ENCODE measurements at places on chromosomes 4 and X.

- no peak for DNase-seq
Observed at GRCh38 chr4:90951037-90951436, 823.8 kb downstream of the CCSER1 start.

GRCh38 chr4:119082661-119083060, 53.0 kb upstream of the MYOZ2 start:
- DNase-seq: no peak

DNA sequence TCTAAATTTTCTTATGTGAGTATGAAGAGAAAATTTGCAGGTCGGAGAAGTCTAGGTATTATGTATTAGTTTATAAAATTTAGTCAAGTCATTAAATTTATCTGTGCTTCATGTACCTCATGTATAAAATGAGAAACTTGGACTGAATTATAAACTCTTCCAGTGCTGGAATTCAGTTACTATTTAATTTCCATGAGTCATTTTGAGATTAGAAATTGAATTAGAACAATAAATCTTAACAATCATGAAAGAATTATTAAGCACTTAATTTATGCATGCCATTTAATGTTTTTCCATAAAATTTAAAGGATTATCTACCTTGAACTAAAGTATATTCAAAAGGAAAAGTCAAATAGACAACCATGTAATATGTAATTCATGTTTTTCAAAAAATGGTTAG, 195.8 kb downstream of the MAD2L1 start:
- DNase-seq: no peak

DNA sequence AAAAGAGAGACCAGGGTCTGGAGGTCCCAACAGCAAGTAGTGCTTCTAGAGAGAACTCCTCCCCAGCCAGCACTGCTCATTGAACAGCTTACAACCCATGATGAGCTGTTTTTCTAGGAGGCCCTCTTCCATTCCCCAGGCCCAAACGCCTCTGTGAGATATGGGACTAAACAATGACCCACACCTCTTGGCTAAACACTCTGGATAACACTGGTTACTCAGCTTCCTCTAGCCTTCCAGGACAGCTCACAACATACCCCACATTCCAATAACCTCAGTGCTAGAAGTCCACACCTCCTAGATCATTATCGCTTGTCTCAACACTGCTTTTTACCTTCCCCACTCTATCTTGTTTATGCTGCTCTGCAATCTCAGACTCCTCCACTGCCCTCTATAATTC, 35.4 kb upstream of the PGRMC2 start:
- DNase-seq: no peak

GRCh38 chrX:30568136-30568535, 9.4 kb downstream of the TASL start:
- no peak for DNase-seq

DNA sequence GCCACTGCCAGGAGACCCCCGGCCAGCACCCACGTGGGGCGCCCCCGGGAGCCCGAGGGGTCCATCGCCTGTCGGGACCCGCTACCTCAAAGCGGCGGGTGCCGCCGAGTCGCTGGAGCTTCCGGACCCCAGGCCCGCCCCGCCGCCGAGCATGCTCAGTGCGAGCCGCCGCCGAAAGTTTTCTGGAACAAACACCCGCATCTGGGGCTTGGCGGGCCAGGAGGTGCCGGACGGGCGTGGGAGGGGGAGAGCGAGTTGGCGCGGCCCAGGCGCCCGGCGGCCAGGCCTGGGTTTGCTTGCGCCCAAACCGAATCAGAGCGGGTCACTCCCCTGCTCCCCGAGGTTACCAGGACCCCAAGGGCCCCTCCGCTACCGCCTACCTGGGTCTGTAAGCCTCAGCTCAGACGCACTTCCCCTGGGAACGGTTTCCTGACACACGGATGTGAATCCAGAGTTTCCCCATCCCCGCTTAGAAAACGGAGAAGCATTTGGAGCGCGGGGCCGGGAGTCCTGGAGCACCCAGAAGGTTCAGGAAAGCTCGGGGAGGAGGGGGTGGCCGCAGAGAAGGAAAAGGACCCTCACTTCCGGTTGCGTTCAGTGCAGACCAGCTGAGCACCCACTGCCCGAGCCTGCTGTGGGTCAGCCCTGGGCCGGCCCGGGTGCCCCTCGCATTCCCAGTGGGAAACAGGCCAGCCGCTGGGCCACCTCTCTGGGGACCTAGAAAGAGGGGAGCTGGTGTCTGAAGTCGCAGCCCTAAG, at the start of gene EVC2:
Gene EVC2, minus strand, starts transcription at position 111 of the 758 bp plus-strand sequence. Its CDS starts 46 bp downstream, at position 65.
- no peak for DNase-seq

DNA sequence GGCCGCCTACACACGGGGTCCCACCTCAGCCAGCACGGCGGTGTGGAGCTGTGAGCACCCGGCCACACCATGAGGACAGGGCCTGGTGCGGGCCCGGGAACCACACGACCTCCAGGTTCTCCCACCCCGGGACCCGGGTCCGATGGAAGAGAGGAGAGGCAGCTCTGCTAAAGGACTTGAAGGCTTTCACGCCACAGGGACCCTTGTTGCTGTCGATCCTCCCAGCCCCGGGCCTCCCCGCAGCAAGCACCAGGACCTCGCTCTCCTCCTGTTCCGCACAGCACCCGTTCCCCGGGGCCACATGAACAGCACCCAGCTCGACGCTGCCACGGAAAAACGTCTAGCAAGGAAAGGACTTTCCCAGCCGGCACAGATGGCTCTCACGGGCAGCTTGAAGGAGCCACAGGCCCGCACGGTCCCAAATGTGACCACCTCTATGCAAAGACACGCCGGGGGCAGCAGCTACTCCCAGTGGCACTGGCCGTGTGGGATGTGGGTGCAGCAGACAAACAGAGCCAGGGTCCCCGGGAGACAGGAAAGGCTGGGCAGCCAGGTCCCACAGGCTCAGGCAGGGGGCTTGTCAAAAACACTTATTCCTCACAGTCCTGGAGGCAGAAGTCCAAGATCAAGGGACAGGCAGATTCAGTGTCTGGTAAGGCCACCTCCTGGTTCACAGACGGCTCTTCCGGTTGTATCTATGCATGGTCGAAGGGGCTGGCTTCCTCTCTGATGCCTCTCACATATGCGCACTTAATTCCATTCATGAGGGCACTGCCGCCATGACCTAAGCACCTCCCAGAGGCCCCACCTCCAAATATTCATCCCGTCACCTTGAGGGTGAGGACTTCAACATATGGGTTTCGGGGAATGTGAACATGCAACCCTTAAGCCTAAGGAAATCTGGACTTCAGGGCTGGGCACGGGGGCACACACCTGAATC, 24.7 kb downstream of the FAM53A start:
- no peak for DNase-seq

- DNase-seq: no peak
Observed at GRCh38 chrX:19347916-19348315, 4.2 kb downstream of the PDHA1 start.

DNA sequence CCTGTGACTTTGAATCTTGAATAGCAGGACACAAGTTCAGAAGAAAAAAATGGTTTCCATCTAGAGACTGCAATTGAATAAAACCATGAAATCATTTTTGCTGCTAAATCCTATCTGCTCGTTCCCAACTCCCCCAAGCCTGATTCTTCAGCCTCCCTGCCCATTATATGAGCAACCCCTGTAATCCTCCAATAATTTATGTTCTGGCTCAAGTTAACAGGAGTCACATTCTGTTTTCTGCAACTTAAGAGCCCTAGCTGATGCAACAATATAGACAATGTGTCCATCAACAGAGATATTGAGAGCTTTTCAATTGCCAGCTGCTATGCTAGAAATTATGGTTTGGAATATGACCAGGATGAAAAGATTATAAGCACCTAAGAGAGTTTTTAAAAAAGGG, 84.1 kb downstream of the LDB2 start:
- DNase-seq: no peak

- no peak for DNase-seq
Observed at GRCh38 chr4:42570221-42570620, 86.7 kb downstream of the ATP8A1 start.

GRCh38 chr4:14742054-14742453, 260.2 kb upstream of the CPEB2 start:
- DNase-seq: no peak

GRCh38 chrX:40100537-40101429, 3.0 kb upstream of the BCOR start:
- no peak for DNase-seq

GRCh38 chrX:31708116-31708515, 636.3 kb upstream of the FTHL17 start:
- DNase-seq: no peak

DNA sequence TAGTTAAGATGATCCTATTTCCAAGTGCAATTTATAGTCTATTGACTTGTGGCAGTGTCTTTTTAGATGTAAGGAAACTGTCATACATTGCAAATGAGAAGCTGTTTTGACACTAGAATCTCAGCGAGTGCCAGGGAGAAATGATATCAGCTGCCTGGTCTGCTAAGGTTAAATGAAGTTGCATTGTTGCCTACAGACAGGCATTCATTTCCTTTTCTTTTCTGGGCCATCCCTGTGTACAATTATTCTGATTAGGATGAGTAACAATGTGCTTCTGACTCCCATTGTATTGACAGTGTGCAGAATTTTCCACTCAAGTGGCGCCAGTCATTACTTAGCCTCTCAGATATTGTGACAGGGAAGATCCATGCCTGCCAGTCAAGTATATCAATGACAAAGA, 231.2 kb downstream of the GPAT3 start:
- DNase-seq: no peak

Measured in activated naive CD4-positive, alpha-beta T cell treated with anti-CD3 and anti-CD28 coated beads, Interleukin-2, amount 50 U/mL, for 16 hours (primary cell).